ENCODE measurements at places on chromosomes 7 and 10. TPM values are rescaled to one million over a fixed set of nuclear protein-coding genes. Genes with fewer than 3 reads are reported as not detected.

The MLXIPL gene
- not detected for total RNA-seq

The ATRNL1 gene
- 0.77 TPM for total RNA-seq

The GCK gene
- 0.38 TPM for total RNA-seq

The LRRN3 gene
- 0.13 TPM for total RNA-seq

The ASB15 gene
- not detected for total RNA-seq

The TACR2 gene
- total RNA-seq = 0.63 TPM

The PDLIM1 gene
- total RNA-seq = 51.1 TPM

The MMRN2 gene
- total RNA-seq = 82.2 TPM

The FANK1 gene
- total RNA-seq = 1.0 TPM

The OR2A1 gene
- under 0.01 TPM for total RNA-seq

The PRSS2 gene
- not detected for total RNA-seq

The TMEM196 gene
- not detected for total RNA-seq

The TRPV5 gene
- total RNA-seq = not detected
